ENCODE measurements at places on chromosomes 7 and 10.

DNA sequence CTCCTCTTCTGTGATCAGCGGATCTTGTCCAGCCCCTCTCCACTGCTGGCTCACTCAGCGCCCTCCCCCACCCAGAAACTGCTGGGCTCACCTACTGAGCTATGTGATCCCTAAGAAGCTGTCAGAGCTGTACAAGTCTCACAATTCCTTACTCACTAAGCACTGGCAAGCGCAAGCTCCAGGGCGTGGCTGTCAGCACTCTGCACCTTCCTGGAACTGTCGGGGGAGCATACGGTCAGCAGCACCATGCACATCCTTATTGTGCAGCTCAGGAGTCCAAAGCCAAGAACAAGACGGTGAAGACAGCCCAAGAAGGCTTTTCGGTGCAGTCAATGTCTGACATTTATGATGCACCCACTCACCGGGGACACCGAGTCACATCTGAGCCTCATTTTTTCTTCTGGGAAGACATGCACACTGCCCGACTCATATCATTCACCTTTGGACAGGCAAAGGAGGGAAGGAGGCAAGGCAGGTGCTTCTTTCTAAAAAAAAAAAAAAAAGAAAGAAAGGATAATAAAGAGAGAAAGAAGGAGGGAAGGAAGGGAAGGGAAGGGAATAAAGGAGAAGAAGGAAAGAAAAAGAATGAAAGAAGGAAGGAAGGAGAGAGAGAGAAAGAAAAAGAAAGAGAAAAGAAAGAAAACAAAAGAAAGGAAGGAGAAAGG is 56.3 kb downstream of the ASB13 start:
- DNase-seq: no peak

GRCh38 chr10:105148921-105149320 is 507.8 kb downstream of the SORCS3 start:
- DNase-seq: no peak

DNA sequence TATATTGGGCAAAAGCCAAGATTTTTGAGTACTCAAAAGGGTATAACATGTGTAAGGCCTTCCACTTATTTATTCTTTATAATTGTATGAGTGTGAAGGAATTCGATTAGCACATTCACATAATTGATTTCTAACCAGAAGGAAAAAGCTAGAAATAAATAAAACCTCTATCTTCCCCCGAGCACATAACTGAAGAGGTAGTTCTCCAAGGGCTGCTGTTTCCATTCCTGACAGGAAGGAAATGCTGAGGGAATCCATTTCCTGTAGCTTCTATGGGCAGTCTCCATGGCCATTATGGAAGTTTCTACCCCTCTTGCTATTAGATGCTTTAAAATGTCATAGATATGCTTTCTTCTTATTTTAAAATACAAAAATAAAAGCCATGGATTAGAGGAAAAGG is 70.5 kb upstream of the ABCB5 start:
- DNase-seq: no peak

GRCh38 chr7:142440906-142441411 is 183.1 kb upstream of the PRSS58 start:
- DNase-seq: no peak

GRCh38 chr10:132336064-132336746 is 4.2 kb downstream of the LRRC27 start:
- DNase-seq: no peak
